ENCODE measurements at places on chromosomes 11 and 22. TPM values are rescaled to one million over a fixed set of nuclear protein-coding genes. Genes with fewer than 3 reads are reported as not detected.

PTDSS2 gene
- total RNA-seq, result 55.9 TPM

TMEM86A gene
- total RNA-seq, result 2.6 TPM

APBB1 gene
- total RNA-seq, result 70.5 TPM

APOA1 gene
- total RNA-seq, result not detected

OR5T1 gene
- total RNA-seq, result not detected

ACR gene
- not detected for total RNA-seq

ZNF215 gene
- total RNA-seq, result 0.31 TPM

SCARF2 gene
- total RNA-seq, result 25.3 TPM

- ATAC-seq, result no peak
Observed at GRCh38 chr11:55658608-55659007, 3.4 kb upstream of the OR4C6 start.

DNA sequence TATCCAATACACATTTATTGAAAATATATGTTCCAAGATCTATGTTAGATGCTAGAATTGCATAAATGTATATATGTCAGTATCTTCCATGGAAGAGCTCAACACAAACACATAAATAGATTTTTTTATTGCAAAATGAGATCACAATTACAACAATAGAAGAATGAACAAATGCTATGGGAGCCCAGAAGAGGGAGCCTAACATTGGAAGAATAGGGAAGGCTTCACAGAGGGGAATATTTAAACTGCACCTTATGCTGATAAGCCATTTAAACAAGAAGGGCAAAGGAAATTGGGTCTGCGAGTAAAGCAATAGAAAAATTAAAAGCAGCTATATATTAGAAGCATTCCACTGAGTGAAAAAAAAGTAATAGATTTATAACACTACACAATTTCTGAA lies 96.1 kb upstream of the LRRC55 start:
- no peak for ATAC-seq

DNA sequence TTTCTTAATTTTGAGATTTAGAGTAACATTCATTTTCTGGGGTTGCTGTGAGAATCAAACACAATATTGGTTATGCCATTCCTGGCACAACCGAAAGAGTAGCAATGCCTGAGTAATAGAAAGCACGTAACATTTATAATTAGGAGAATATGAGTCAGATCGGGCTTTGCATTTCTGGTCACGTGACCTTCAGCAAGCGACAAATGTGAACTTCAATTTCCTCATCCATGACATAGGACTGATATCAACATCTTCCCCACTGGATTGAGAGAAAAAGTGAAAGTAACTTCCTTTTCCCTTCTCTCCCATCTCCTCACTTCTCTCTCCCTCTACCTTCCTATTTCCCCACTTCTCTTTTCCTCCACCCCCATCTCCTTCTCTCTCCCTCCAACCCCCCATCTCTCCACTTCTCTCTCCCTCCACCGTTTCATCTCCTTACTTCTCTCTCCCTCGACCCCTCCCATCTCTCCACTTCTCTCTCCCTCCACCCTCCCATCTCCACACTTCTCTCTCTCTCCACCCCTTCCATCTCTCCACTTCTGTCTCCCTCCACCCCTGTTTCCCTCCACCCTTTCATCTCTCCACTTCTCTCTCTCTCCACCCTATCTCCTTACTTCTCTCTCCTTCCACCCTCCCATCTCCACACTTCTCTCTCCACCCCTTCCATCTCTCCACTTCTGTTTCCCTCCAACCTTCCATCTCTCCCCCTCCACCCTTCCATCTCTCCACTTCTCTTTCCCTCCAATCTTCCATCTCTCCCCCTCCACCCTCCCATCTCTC lies 33.5 kb upstream of the CAT start:
- no peak for ATAC-seq

DNA sequence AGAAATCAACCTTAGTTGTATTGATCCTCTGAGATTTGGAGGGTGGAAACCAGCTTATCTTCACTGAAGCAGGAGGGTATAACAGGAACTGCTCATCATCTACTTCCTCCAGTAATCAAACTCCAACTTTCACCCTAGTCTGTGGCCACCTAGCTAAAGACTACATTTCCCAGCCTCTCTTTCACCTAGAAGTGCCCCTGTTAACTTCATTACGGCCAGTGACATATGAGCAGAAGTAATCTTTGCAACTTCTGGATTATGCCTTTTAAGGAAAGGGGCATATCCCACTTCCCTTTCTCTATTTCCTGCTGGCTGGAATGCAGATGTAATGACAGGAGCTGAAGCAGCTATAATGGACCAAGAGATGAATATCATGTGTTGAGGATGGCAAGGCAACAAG lies 7.6 kb upstream of the VPS37C start:
- no peak for ATAC-seq

DNA sequence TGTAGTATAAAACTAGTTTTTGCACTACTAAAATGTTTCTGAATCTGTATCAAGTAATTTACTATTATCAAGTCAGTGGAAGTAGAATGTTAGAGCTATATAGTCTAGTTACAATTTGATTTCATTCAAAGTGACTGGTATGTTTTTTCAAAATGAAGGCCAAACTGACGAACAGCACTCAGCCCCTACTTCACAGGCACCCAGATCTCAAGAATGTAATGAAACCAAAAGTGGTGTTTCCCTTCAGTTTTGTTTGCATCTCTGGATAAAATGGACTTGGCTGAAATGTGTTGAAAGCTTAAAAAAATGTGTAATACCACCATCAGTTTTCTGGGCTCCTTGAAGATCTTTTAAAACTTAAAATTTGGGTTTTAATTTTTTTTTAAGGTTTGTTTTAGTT lies 46.4 kb downstream of the QSER1 start:
- ATAC-seq, result no peak

GRCh38 chr11:6233984-6234386 lies 451 bp downstream of the FHIP1B start:
- ATAC-seq, result no peak

DNA sequence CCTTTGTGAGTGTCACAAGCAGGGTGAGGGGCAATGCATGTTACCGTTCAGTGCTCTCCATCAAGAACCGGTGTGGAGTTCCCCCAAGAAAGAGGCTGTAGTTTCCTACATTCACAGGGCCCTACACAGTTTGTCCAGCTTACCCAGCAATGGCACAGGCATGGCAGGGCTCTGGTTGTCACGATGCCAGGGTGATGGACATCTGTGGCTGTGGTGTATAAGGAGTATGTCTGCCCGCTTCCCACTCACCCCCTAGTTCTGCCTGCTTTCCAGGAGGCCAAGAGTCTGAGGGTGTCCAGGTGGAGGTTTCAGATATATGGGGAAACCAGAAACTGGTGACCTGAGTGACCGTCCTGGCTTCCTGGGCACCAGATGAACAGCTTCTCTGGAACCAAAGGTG lies 116.1 kb downstream of the PKNOX2 start:
- no peak for ATAC-seq

DNA sequence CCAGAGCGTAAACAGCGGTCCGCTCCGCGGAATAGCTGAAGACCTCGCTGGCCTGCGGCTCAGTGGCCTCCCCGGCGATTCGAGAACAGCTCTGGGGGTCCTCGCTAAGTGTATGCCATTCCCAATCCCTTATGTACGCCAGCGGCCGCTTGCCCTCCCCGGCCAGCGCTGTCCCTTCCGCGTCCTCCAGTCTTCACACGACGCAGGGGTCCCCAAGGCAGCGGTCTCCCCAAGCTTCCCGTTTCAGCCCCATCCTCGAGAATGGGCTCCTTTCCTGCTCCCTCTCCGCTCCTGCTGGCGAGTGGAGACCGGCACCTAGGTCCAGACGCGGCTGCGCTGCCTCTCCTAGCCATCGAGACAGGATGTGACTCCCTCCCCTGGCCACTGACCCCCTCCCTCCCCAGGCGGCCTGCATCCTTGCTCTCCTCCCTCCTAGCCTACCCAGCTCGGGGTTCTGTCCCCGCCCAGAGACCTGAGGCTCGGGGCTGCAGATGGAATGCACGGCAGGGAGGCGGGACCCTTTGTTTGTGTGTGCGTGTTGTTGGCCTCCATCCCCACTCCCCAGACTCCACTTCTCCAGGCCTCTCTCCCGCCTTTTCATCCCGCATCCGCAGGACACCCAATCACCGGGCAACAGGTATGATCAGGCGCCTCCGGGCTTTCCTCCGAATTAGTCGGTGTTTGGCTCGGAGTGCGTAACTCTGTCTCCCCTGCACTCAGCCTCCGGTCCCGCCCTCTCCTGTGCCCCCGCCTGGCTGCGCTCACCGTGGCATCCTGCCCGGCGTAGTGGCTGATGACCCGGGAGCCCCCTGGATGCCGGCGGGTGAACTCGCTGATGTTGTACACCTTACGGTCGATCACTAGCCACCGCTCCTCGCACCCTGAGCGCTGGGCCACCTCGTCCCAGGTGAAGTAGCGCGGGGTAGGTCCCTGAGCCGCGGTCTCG lies 740 bp downstream of the FADS1 start:
- peak; percentile 11 for ATAC-seq

GRCh38 chr11:70018816-70019215 lies 59.3 kb upstream of the ANO1 start:
- ATAC-seq, result no peak

DNA sequence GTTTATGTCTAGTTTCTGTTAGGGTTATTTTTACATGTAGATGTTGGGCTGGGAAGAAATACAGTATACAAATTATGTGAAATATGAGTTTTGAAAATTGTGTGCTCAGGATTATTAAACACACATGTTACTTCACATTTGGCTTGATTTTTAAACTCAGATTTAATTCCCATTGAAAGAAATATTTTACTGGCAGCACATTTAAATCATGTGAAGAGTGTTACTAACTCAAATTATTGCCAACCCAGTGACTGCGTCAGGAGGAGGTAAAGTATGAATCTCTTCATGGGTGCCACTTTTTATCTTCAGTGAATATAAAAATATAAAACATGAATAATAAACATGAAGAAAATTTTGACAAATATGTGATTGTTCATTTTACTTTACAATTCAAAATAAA lies 457.5 kb upstream of the CCDC179 start:
- no peak for ATAC-seq

- ATAC-seq, result no peak
Observed at GRCh38 chr22:35552196-35552842, 11.7 kb downstream of the RASD2 start.

Data from gastroesophageal sphincter (tissue), 4 donors.